Esophagus muscularis mucosa (tissue), 4 donors: ENCODE measurements at places on chromosomes 2 and 18. TPM values are rescaled to one million over a fixed set of nuclear protein-coding genes. Genes with fewer than 3 reads are reported as not detected.

CHMP1B gene
- 50.9 TPM for total RNA-seq

POTEI gene
- total RNA-seq: not detected

C2orf92 gene
- 6.5 TPM for total RNA-seq

GPAT2 gene
- total RNA-seq: 10.0 TPM

VWC2L gene
- total RNA-seq: 0.11 TPM

DNA sequence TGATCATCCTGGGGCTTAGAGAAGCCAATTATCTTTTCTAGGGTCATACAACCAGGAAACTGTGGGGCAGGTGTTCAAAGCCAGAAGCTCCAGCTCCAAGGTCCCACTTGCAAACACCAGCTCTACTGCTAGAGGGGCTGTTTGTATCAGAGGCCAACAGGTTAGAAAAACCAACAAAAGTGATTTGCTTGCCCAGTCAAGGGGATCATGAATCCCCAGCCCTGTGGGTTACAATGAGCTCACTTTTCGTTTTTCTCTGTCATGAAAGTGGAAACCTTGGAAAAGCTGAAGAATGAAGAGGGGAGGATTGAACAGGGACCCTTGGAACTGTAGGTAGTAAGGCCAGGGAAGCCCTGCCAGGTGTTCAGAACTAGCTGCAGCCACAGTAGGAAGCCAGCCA lies 119.2 kb downstream of the SPP2 start:
- peak; percentile 84 for DNase-seq

GRCh38 chr18:64132871-64133270 lies 16.0 kb downstream of the LINC00305 start:
- no peak for DNase-seq

DNA sequence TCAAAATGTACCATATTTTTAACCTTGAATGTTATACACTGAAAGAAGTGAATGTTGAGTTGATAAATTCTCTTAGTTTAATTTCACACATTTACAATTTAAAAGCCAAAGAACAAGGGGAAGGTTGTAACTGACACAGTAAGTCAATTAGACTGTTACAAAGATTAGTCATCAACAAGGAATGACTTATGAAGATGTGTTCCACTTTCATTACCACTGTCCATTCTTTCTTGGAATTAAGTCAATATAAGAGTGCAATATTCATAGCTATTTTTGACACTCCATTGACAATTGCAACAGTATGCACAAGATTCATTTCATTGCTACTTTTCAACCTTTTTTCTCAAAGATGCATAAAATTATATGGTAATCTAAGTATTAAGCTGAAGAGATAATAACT lies 291.3 kb downstream of the RIT2 start:
- DNase-seq: no peak

- no peak for DNase-seq
These were observed 56.8 kb upstream of the SPAG16 start for GRCh38 chr2:213227458-213227857.

- no peak for DNase-seq
These were observed 38.3 kb downstream of the TMEM17 start for GRCh38 chr2:62467475-62468321.

DNA sequence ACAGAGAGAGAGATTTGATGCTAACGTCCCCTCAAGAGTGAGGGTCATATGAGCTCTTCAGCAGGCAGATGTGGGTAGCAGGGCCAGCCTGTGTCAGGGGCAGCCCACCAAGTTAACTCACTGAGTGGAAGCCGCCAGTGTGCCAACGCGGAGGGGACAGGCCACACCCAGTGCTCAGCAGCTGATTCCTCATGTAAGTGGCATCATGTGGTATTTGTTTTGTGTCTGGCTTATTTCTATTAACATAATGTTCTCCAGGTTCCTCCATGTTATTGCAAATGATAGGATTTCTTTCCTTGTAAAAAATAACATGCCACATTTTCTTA lies 4.0 kb downstream of the IMP4 start:
- DNase-seq: no peak

DNA sequence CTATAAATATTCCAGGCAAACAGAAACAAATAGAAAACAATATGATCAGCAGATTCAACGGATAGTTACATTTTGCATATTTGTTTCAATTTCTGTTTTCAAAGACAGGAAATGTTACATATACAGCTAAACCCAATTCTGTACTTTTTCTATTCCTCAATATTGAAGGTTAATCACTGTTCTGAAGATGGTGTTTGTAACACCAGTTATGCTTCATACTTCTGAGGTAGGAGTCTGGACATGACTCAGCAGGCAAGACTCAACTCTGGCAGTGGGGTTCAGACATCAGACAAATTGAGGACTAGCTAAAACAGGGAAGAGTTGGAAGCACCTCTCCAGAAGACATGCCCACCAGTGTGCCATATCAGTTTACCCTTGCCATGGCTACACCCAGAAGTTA lies 16.6 kb downstream of the SERPINB13 start:
- no peak for DNase-seq

GRCh38 chr18:33495278-33495677 lies 54.8 kb upstream of the CCDC178 start:
- DNase-seq: no peak

DNA sequence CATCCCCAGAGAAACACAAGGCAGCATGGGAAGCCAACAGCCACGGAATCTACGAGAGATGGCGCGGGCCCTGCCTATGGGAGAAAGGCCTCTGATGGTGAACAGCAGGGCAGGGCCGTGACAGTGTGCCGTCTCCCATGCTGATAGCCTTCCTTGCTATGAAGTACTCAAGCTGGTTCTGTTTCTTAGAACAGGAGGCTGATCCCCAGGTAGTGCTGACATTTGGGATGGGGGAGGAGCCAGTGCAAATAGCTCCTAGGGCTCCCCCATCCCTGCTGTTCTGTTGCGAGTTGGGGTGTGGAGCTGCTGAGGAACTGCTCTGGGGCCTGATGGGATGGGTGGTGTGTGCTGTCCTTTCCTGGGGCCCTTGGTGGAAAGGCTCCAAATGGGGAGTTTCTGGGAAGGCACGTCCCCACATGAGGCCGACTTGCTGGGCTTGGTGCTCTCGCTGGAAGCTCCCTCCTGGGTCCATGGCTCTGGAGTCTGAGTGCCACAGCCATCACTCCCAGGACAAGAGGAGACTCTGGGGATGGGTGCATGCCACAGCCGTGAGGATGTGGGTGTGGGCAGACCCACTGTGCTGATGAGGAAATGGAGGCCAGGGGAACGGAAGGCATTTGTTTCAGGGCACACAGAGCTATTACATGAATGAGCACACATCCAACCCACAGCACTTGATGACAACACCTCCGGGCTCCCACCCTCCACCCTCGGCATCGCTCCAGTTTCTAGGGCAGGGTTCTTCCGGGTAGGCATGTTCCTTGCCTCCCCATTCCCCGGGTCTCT lies 246.8 kb downstream of the HDAC4 start:
- no peak for DNase-seq

GRCh38 chr2:142865924-142866323 lies 11.5 kb upstream of the KYNU start:
- DNase-seq: no peak

- no peak for DNase-seq
These were observed 434.7 kb downstream of the PTPRM start for GRCh38 chr18:8001711-8002301.

DNA sequence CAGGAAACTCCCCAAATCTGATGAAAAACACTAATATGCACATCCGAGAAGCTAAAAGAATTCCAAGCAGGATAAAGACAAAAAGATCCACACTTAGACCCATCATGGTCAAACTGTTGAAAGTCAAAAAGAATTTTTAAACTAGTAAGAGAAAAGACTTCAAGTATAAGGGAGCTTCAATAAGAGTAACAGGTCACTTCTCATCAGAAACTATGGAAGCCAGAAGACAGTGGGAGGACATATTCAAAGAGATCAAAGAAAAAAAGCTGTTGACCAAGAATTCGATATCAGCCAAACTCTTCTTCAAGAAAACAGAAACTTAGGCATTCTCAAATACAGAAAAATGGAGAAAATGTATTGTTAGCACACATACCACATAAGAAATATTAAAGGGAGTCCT lies 50.4 kb downstream of the ZC3H8 start:
- no peak for DNase-seq

DNA sequence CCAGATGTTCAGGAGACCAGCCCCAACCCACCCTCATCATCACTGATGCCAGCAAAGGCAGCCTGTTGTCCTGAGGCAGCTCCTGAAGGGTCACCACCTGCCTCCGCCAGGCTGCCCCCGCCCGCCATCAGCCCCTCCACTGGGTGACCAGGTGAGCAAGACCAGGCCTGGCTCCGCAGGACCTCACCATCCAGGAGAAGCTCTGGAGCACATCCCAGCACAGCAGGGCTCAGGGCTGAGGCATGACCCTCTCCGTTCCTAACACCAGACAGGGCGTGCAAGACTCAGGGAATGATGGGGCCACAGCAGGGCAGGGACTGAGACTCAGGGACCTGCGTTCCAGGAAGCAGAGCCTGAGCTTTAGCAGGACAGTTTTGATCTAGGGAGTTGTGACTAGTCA lies 218.8 kb upstream of the RAB6C start:
- DNase-seq: no peak

DNA sequence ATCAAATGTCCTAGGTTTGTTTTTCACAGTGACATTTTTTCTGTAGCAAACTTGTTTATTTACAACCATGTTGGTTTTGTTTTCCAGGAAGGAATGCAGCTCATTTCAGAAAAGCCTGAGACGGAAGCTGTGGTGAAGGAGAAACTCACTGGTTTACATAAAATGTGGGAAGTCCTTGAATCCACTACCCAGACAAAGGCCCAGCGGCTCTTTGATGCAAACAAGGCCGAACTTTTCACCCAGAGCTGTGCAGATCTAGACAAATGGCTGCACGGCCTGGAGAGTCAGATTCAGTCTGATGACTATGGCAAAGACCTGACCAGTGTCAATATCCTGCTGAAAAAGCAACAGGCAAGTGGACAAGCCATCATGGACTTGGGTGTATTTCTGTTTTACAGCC lies 79.2 kb upstream of the EML6 start:
- DNase-seq: no peak
